ENCODE measurements at places on chromosomes 1 and 21.

- DNase-seq = peak; percentile 9
Measured at GRCh38 chr1:42735477-42736105, 4.4 kb downstream of the CLDN19 start.

DNA sequence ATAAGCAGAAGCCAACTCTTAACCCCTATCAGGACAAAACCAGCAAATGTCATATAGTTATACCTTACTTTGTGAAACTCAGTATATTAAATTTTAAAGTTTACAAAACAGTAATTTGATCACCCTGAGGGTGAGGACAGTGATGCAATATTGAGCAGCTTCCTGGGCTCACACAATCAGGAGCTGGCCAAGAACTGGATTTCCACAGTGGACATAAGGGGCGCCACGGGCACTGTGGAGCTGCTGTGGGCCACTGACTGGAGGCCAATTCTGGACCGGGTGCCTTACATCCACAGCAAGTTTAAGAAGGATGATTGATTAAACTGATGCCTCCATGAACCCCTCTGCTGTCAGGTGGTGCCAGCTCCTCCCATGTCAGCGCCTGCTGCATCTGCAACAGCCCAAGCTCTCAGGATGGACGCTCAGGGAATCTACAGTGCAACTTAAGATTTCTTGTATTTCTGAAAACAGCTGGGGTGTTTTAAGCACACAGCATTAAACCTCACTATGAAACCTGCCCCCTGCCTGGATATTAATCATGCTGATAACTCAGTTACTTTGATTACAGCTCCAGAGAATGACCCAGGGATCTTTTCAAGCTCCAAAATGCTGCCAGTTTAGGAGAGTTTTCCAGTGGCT lies 55.9 kb downstream of the TOR3A start:
- DNase-seq = no peak

DNA sequence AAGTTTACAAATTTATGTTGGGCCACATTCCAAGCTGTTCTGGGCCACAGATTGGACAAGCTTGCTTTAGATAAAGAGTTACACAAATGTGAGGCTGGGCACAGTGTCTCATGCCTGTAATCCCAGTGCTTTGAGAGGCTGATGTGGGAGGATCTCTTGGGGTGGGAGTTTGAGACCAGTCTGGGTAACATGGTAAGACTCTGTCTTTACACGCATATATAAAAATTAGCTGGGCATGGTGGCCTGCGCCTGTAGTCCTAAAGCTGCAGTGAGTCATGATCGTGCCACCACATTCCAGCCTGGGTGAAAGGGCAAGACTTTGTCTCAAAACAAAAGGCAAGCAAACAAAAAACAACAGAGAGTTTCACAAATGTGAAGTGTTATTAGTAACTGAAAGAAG lies 5.9 kb upstream of the VCAM1 start:
- no peak for DNase-seq

- DNase-seq = no peak
Measured at GRCh38 chr1:73097917-73098316, 815.6 kb upstream of the NEGR1 start.

DNA sequence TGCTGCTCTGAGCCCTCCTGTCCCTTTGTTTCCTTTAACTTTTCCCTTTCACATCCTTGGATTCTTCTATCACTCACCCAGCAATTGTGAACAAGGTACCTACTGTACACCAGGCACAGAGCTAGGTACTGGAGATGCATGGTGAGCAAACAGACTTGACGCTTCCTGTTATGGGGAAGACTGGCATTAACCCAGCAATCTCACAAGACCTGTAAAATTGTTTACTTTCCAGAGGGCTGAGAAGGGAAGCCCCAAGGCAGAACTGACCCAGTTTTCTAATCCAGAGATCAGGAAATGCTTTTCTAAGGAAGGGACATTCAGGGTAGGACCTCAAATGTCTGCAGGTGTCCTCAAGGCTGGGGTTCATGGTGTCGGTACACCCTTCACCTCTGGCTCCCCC lies 171.6 kb upstream of the KAZN start:
- DNase-seq = no peak

- no peak for DNase-seq
Measured at GRCh38 chr1:201400852-201401230, 1.7 kb upstream of the LAD1 start.

- no peak for DNase-seq
Measured at GRCh38 chr21:17146426-17146825, 366.4 kb upstream of the CXADR start.

- no peak for DNase-seq
Measured at GRCh38 chr1:116154536-116154935, 43.3 kb downstream of the MAB21L3 start.
